ENCODE measurements at places on chromosomes 4 and X. TPM values are rescaled to one million over a fixed set of nuclear protein-coding genes. Genes with fewer than 3 reads are reported as not detected.

The ASB5 gene
- total RNA-seq = not detected

The CT45A10 gene
- total RNA-seq = not detected

The ARSJ gene
- 13.8 TPM for total RNA-seq

The TRAM1L1 gene
- 4.1 TPM for total RNA-seq

The PLXNB3 gene
- 9.1 TPM for total RNA-seq

The AADAT gene
- 12.5 TPM for total RNA-seq

The BTC gene
- total RNA-seq = 9.9 TPM

The CXCL11 gene
- total RNA-seq = 0.07 TPM

The GAGE12J gene
- not detected for total RNA-seq

The ADAM29 gene
- not detected for total RNA-seq

The RASSF6 gene
- 7.0 TPM for total RNA-seq

The MPP1 gene
- 7.7 TPM for total RNA-seq

GRCh38 chrX:64097891-64098290, 107.6 kb downstream of the AMER1 start:
- DNase-seq = no peak

GRCh38 chr4:181264893-181265292, 978.3 kb upstream of the TENM3 start:
- no peak for DNase-seq

DNA sequence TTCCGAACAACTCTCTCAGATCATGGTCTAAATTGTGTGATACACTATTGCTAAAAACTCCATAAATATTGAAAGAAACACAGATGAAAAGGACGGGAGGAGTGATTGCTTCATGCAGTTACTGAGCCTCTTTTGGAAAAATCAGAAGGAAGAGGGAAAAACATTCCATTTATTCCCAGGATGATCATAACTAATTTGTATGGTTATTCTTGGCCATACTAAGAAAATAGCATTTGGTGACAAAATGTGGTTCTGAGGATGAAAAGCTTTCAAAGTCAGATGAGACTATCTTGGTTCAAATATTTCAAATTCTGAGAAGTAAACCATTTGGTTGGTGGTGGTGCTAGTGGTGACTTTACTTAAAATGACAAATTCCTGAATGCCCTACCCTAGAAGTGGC, 305.4 kb upstream of the LDB2 start:
- DNase-seq = no peak

- DNase-seq = no peak
Observed at GRCh38 chrX:120380699-120381098, 18.8 kb downstream of the ATP1B4 start.

DNA sequence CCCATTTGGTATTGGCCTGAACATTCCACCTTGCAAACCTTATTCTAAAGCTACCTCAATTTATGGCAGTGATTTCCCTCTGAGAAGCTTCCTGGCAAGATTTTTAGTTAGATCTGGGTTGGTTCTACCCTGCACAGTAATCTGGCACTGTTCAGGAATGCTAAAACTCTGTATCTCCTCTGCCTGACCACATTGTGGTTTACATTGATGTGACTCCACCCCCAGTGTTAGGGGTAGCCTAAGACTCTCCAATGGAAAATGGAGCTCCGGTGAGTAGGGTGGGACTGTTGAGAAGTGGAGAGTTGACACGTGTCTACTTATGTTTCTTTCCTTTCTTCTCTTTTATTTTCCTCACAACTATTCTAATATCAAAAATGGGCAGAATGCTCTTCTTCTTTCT, 45.4 kb downstream of the BMPR1B start:
- DNase-seq = no peak

- no peak for DNase-seq
Observed at GRCh38 chr4:8096690-8097061, 61.9 kb downstream of the ABLIM2 start.

DNA sequence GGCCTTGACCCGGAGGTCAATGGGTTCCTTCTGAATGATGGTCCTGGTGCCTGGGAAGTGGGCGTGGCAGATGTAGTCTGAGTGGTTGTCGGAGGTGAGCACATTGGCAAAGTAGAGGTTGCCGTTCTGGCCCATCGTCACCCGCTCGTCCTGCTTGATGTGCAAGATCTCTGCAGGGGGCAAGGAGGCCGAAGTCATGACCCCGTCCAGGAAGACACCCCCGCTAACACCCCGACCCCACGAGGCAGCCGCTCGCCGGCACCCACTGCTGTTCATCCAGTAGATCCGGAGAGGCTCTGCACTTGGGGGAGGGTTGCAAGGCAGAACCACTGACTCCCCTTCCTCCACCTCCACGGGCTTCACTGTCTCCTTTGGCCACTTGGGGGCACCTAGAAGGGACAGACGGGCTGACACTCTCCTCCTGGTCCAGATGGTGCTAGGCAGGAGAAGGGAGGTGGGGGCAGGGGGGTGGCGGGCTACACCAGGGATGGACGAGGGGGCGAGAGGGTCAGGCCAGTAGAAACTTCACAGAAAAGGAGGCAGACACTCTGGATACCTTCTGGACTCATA, 15.1 kb downstream of the L1CAM start:
- no peak for DNase-seq

GRCh38 chrX:1449823-1450149, 2.9 kb downstream of the ASMTL start:
- DNase-seq = no peak

DNA sequence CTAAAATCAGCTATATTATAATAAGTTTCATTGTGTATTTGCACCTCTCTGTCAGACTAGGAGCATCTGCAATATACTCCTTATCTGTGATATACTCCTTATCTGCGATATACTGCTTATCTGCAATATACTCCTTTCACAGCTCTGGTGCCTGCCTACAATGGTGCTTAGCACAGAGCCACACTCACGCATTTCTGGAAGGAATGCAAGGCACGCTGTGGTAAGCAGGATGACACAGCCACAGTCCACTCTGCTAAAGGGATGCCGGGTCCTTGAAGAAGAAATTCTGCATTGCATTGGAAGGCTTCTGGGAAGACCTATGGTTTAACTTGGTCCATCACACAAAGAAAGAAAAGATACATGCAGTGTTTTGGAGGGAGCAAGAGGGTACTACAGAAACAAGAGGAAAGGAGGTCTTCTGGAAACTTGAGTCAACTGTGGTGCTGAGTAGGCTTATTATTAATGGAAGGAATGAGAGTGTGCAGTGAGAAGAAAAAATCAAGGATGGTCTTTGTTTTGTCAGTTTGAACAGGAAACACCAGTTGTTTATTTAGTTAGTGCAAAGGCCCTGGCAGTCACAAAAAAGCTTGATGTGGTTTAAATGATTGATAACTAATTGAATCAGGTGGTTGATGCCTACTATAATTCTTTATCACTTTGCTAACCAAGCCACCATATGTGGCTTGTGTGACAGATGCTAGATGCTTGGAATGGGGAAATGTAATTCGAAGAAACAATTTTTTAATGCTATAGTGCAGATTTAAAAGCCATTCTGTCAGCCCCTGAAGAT, 342.3 kb downstream of the GRXCR1 start:
- DNase-seq = no peak

GRCh38 chr4:179836179-179837075, 2394.2 kb upstream of the AGA start:
- DNase-seq = no peak

DNA sequence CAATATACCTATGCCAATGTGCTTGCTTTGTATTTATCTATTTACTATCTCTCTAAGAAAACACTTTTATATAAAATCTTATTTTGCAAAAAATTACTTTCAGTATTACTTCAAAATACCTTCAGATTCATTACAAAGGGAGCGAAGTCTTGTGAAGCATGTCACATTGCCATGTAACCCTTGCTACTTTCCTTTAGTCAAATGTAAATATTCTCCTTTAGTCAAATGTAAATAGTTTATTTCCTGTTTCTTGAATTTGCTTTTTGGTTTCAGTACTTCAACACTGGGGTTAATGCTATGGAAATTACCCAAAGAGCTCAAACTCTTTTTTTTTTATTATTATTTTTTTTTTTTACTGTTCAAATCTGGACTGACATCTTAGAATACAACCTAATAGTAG, 383.3 kb downstream of the GRXCR1 start:
- DNase-seq = no peak

DNA sequence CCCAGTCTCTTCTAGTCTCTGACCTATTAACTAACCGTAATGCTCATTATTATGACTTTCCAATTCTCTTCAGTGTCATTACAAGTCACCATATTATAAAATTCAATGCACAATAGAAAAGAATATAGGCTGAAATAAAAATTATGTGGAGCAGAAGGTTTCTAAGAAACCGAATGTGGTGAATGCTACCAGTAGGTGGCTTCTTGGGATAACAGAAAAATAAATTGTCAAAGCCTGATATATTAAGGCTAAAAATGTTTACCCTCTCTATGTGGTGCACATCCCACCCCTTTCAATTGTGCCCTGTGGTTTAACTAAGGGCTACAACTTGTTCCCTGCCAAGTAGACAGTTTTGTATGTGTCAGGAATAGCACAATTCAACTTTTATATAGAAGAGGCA, 624.6 kb upstream of the TECRL start:
- no peak for DNase-seq

DNA sequence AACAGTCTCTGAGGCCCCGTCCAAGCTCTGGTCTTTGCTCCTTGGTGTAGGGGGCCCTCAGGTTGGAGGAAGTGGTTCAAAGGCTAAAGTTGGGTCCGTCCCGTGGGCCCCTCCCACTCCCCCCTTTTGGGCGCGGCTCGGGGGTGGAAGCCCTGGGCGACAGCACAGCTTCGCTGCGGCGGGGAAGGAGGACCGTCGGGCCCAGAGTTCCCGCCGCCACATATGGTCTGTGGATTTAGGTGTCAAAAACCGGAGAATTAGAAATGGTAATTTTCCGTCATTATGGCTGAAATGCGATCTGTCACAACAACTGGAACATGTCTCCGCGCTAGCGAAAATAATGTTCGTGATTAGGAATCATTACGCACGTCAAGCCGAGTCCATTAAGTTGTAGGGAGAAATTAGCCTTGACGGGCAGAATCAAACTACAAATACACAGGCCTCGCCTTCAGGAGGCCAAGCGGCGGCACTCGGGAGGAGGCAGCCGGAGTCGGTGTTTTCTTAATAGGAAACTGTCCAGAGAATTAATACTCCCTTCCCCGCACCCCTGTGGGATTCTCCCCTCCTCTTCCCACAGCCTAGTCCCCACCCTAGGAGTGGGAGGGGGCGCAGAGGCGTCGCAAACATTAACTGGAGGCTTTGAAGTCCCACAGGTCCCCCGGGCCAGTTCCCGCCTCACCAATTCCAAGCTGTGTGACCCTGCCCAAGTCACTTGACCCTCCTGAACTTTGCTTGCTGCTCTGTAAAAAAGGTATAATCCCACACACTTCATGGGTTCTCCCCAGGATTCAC, 15.0 kb downstream of the NKX3-2 start:
- DNase-seq = no peak

GRCh38 chrX:109874548-109874947, 128.4 kb upstream of the TMEM164 start:
- no peak for DNase-seq

GRCh38 chr4:76637712-76638361, 202.8 kb downstream of the SHROOM3 start:
- DNase-seq = no peak

- DNase-seq = no peak
Observed at GRCh38 chrX:18983666-18984380, at the start of gene PHKA2. PHKA2 (minus strand) TSS chrX:18984114; CDS start chrX:18983932, 182 bp downstream.

DNA sequence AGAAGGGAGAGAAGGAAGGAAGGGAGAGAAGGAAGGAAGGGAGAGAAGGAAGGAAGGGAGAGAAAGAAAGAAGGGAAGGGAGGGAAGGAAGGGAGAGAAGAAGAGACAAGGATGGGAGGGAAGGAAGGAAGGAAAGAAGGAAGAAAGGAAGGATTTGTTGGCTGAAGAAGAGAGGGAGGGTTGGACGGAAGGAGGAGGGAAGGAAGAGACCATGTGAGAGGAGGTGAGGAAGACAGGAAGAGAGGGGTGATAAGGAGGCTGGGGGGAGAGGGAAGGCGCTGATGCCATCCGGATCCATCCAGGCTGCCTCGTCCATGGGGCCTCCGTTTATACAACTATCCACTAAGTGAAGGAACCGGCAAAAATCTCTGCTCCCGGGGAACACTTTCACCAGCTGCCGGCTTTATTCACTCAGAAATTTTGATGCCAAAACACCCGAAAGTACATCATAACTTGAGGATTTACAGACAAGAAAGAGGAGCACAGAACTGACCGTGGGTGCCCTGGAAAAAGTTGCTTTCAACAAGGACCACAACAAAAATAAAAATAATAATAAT, 14.9 kb downstream of the DHRSX start:
- DNase-seq = no peak

- DNase-seq = no peak
Observed at GRCh38 chrX:133542476-133542875, 127.2 kb upstream of the GPC4 start.

GRCh38 chr4:63556332-63556731, 852.9 kb downstream of the TECRL start:
- DNase-seq = no peak

- DNase-seq = no peak
Observed at GRCh38 chrX:107834275-107835201, 8.9 kb downstream of the MID2 start.

- no peak for DNase-seq
Observed at GRCh38 chr4:112102875-112103370, 42.3 kb upstream of the FAM241A start.

DNA sequence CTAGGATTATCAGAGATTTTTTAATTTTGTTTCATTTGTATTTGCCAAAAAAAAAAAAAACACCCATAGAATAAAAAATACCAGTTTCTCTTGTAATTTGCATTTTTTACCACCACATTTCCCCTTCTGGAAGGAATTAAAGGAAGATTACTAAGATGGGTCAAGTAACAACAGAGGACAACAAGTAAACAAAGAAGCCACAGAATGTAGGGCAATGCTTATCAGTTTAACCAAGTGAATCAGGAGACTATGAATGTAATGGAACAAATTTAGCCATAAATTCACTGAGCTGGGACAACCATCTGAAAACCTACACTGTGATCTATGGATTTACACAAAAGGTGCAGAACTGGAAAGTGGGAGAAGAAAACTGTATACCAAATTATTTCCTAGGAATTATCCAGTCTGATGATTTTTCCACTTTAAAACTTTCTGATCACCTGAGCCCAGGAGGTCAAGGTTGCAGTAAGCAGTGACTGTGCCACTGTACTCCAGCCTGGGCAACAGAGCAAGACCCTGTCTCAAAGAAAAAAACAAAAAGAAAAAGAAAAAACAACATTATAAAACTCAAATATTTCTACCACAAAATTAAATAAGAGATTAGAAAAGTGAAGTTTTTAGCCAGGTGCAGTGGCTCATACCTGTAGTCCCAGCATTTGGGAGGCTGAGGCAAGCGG, 32.4 kb downstream of the LRBA start:
- DNase-seq = no peak

GRCh38 chr4:141009931-141010330, 123.3 kb downstream of the RNF150 start:
- no peak for DNase-seq

GRCh38 chr4:142696334-142697122, 149.6 kb downstream of the INPP4B start:
- no peak for DNase-seq
